HEK293T (cell line): ENCODE measurements at places on chromosomes 6 and 20.
A peak's percentile ranks its signal among the peaks of the same experiment; 100 is the strongest.

DNA sequence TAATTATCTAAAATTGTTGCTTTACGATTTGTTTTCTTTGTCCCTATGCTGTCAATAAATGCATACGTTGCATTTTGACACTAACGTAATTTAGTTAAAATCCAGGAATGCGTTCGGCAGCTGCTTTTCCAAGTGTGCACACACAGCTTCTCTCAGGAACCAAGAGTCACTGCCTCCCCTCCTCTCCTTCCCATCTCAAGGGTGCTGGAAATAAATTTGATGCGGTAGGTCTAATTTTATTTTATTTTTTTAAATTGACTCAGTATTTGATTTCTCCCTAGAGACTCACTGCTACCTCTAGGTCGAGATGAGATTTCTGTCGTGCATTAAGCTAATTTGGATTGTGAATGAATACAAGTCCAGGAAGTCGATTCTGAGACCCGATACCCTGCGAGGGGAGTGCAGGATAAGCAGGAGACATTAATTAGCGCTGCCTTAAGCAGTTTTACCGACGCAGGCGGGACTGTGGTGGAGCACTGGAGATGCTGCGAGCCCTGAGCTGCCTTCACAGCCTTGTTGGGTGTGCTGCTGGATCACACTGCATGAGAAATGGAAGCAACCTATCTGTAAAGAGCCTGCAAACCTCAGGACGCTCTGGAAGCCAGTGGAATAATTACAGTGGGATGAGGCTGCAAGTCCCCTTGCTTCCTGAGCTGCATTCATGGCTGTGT is 381.2 kb downstream of the C6orf118 start:
- no peak for DNase-seq

DNA sequence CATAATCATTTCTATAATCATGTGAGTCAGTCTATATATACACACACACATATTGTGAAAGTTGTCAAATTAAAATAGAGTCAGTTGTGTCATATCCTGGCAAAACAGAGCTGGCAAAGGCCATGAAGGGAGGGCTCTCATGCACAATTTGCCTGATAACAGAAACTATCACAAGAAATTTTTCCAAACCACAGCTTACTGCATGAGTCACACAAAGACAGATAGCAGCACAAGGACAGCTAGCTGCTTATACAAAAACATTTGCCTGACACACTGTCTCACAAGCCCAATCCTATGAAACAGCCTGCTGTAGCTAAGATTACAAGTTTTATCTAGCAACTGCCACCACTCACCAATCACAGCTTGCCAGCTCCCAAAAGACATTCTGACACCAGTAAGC is 848.5 kb upstream of the MAN1A1 start:
- DNase-seq: no peak

- no peak for DNase-seq
These were observed 2.8 kb downstream of the RTN4IP1 start for GRCh38 chr6:106626485-106626884.

GRCh38 chr6:109722564-109723254 is 31.6 kb downstream of the FIG4 start:
- DNase-seq: no peak

GRCh38 chr6:145086197-145086596 is 649.1 kb downstream of the EPM2A start:
- no peak for DNase-seq

- no peak for DNase-seq
These were observed 87.7 kb downstream of the RREB1 start for GRCh38 chr6:7195339-7196018.

GRCh38 chr6:117384659-117385058 is 41.1 kb downstream of the ROS1 start:
- DNase-seq: no peak

DNA sequence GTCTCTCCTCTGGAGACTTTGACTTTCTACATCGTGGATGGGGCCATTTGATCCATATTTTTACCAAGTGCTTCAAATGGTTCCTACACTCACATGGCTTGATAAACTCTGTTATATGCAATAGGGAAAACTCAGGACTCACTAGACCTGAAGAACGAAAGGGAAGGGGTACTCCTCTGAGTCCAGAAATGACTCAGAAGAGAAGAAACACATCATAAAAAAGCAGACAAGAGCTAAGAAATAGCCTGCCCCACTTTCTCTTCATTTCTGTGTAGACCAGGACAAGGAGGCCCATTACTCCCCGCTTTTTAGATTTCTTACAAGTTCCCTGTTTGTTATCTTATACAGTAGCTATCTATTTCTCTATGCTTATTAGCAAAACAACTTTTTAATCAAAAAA is 369.8 kb upstream of the ARID1B start:
- DNase-seq: no peak

DNA sequence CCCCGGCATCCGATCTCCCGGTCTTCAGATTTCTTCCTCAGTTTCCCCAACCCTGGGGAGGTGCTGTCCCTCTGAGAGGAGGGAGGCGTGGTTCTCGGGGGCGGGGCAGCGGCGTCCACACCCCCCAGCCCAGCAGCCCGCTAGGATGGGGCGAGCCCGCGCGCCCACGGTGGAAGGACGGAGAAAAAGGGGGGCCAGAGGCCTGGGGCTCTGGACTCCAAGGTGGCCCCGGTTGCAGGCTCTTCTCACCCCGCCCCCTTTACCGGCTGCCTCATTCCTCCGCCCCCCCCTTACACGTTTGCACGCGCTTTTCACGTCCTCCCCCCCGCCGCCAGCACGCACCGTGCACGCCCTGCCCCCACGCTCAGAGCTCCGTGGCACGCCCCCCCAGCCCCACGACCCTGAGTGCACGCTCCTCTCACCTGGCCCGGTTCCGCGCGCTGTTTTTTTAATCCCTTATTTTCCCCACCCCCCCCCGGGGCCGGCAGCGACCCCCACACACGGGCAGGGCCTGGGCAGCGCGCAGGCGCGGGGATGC is 402 bp downstream of the ZBTB12 start:
- DNase-seq: peak; percentile 28

DNA sequence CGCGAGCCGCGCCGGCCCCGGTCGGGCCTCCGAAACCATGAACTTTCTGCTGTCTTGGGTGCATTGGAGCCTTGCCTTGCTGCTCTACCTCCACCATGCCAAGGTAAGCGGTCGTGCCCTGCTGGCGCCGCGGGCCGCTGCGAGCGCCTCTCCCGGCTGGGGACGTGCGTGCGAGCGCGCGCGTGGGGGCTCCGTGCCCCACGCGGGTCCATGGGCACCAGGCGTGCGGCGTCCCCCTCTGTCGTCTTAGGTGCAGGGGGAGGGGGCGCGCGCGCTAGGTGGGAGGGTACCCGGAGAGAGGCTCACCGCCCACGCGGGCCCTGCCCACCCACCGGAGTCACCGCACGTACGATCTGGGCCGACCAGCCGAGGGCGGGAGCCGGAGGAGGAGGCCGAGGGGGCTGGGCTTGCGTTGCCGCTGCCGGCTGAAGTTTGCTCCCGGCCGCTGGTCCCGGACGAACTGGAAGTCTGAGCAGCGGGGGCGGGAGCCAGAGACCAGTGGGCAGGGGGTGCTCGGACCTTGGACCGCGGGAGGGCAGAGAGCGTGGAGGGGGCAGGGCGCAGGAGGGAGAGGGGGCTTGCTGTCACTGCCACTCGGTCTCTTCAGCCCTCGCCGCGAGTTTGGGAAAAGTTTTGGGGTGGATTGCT is 1.3 kb downstream of the VEGFA start:
- DNase-seq: peak; percentile 59

DNA sequence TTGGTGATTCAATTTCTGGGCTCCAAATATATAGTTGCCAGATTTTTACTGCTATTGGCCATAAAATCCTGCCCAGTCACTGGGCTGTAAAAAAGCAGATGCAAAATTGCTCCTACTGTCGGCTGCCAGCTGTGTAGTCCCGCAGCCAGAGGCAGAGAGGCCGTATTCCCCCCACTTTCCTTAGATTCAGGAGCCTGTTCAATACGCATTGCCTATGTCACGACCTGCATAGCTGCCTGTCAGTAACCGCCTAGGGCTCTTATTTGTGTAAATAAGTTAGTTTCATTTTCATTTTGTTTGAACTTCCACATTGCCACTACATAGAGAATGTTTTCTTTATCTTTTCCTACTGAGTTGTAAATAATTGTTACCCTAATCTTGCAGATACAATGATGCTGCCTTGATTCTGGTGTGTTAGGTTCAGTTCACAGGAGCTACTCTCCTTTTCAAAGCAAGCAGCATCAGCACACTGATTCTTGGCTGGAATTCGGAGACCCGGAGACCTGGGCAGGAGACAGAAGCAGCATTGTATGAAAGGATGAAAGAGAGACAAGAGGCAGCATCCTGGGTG is 46.0 kb upstream of the UST start:
- no peak for DNase-seq

- DNase-seq: no peak
These were observed 611.2 kb downstream of the UTRN start for GRCh38 chr6:144896289-144896688.

GRCh38 chr6:1481286-1481685 is 91.9 kb downstream of the FOXF2 start:
- DNase-seq: no peak

- DNase-seq: no peak
These were observed 671.2 kb upstream of the PTCHD4 start for GRCh38 chr6:48782225-48782624.

GRCh38 chr6:118146584-118146983 is 239.5 kb downstream of the SLC35F1 start:
- DNase-seq: no peak

GRCh38 chr6:138145402-138145801 is 16.3 kb upstream of the ARFGEF3 start:
- DNase-seq: no peak

DNA sequence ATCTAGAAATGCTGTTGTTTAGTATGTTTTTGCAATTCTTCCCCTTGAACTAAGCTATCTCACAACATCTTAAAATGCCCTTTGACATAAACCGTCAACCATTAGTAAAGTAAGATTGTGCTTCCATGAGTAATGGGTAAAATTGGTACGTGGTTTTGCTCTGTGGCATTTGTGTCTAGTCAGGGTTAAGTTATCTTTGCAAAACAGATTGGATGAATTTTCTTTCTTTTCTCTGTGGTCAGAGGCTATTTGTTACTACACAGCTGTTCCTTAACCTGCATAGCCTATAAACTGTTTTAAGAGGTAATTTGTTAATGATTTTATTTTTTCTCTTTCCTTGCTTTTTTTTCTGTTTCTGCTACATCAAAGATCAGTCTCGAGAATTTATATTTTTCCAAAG is 75.4 kb downstream of the RPP40 start:
- no peak for DNase-seq

- DNase-seq: no peak
These were observed 6.4 kb downstream of the CASS4 start for GRCh38 chr20:56418385-56418861.

DNA sequence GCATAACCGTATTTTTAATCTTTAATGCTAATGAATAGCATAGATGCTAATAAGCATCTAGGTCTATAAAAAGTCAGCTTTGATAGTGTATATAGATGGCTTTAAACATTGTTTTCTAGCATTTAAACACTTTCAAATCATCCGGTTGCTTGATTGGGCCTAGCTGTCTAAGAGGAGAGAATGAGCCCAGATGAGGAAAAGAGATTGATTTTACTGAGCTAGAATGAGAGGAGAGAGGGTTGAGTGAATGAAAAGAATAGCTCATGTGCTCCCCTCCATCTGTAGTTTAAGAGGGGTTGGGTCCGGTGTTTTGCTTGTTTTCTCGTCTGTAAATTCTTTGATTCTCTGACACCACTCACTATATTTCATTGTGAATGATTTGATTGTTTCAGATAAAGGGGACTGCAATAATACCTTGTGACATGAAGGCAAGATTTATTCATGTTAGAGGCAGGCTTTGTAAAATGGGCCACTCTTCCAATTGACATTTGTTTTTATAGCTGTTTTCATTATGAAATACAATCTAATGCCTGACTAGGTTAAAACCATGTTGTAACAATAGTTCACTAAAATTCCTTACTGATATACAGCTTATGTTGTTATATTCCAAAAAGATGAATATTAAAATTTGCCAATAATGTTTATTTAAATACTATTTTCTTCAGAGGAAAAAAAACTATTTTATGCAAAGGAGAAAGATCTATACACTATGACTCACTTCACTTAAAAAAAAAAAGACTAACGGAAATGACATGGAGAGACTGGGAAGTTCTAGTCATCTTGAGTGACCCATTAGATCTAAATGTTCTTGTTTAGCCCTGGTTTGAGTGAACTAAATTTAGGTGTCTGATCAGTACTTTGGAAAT is 3.2 kb downstream of the PTPN1 start:
- no peak for DNase-seq

DNA sequence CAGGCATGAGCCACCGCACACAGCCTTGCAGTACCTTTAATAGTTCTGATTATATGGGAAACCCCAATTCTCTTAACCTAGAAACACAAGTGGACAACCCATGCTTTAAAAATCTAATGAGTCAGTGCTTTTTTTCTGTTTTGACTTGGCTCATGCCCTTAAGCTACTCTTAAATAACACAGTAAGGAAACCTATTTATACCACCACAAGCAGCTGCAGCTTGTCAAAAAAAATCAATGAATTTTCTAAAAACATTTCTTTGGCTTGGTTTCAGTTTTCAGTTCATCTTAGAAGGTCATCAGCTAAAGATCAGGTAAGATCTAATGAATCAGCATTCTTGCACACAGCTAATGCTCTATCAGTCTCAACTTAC is 124.1 kb upstream of the DST start:
- DNase-seq: no peak

DNA sequence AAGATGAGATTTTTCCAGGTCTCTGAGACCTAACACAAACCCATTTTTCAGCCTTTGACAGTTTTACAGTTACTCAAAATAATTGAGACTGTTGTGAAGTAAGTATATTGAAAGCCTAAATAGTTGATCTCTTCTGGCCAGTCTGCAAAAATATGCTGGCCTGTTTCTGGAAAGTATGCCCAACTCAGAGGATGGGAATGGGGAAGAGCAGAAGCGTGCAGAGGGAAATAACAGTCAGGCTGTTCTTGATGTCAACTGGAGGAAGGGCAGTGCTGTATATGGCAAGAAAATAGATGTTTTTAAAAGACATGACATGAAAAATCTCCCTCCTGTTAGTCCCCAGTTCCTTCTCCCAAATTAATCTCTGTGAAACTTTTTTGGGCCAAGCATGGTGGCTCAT is 3.8 kb downstream of the GID8 start:
- DNase-seq: no peak

GRCh38 chr20:10605547-10606195 is 68.1 kb downstream of the JAG1 start:
- no peak for DNase-seq

DNA sequence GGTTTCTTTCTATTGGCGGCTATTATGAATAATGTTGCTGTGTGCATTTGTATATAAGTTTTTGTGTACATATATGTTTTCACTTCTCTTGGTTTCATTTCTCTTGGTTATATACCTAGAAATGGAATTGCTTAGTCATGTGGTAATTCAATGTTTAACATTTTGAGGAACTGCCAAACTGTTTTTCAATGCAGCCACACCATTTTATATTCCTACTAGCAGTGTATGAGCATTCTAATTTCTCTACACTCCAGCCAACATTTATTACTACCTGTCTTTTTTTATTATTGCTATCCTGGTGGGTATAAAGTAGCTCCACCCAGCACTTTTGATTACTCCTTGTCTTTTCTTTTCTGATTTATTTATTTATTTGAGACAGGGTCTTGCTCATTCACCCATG is 54.8 kb downstream of the PHACTR2 start:
- no peak for DNase-seq

GRCh38 chr6:166932116-166932515 is 24.2 kb downstream of the RNASET2 start:
- DNase-seq: no peak

- DNase-seq: no peak
These were observed 38.1 kb upstream of the PDE7B start for GRCh38 chr6:135813401-135813800.

GRCh38 chr6:97666889-97667288 is 383.9 kb upstream of the MMS22L start:
- DNase-seq: no peak
